Pulmonary artery endothelial cell (primary cell): ENCODE measurements at places on chromosomes 12 and 14. TPM values are rescaled to one million over a fixed set of nuclear protein-coding genes. Genes with fewer than 3 reads are reported as not detected.

DIO3 gene
- not detected in 2 replicates for total RNA-seq

LBHD2 gene
- not detected in 2 replicates for total RNA-seq

VRTN gene
- not detected in 2 replicates for total RNA-seq

NTS gene
- not detected in 2 replicates for total RNA-seq

TROAP gene
- 16.9 and 19.6 TPM in 2 replicates for total RNA-seq

CAPS2 gene
- total RNA-seq = 1.7 and 2.0 TPM in 2 replicates

KRT85 gene
- total RNA-seq = under 0.01 TPM in 1 of 2 replicates, not detected in the other

KIF26A gene
- 5.0 and 13.4 TPM in 2 replicates for total RNA-seq

PLD4 gene
- under 0.01 and 0.04 TPM in 2 replicates for total RNA-seq

TDRD9 gene
- total RNA-seq = 0.92 TPM in 2 replicates

CHGA gene
- not detected in 2 replicates for total RNA-seq

SMCO2 gene
- total RNA-seq = 0.13 and 0.14 TPM in 2 replicates

MYF6 gene
- total RNA-seq = not detected in 2 replicates

ACRBP gene
- total RNA-seq = 0.11 and 0.26 TPM in 2 replicates

PPP1R1A gene
- not detected in 2 replicates for total RNA-seq

RFX4 gene
- total RNA-seq = not detected in 2 replicates
